Naive thymus-derived CD4-positive, alpha-beta T cell (primary cell): ENCODE measurements at places on chromosomes 2 and 18. TPM values are rescaled to one million over a fixed set of nuclear protein-coding genes. Genes with fewer than 3 reads are reported as not detected.

GCG gene
- not detected for total RNA-seq

LINC00305 gene
- not detected in 2 replicates for total RNA-seq

ADCYAP1 gene
- total RNA-seq, result not detected

C18orf32 gene
- 22.5 TPM for total RNA-seq

SLC5A7 gene
- total RNA-seq, result not detected
